Large intestine (tissue), 12 donors: ENCODE measurements at places on chromosomes 7 and 10. TPM values are rescaled to one million over a fixed set of nuclear protein-coding genes. Genes with fewer than 3 reads are reported as not detected.

DNA sequence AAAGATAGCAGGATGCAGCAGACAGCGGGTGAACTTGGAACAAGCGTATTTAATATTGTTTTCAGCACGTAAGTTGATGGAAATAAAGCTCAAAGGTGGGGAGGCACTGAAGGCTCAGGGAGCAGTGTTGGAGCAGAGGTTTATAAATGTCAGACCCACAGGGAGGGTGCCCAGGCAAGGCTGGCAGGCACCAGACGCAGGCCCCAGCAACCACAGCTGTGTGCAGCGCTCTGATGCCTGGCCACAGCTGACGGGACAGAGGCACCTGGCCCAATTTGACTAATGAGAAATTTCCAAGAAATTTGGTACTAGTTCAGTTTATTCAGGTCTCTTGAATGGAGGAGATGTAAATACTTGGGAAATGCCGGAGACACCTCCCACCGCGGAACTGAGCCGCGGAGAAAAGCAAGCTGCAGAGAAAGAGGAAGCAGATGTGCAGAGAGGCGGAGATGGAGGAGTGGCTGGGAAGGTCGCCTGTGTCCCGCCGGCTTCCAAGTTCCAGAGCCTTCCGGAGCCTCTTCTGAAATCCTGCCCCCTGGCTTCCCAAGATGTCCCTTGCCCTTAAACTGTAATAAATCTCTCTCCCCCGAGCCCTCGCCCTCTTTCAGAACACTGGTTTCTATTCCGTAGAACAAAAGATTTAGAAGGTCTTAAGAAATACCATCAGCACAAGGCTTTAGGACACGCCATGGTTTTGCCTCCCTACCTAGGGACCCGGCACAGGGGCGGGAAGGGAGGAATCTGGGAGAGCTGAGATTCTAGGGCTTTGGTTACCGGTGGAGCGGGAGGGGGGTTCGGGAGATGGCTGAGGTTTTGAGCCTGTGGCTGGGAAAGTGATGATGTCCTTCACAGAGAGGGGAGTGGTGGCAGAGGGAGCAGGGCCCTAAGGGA lies 38.4 kb upstream of the PLXNA4 start:
- peak; percentile 12 for DNase-seq

Gene ATG9B
- 1.8 TPM for polyA plus RNA-seq

GRCh38 chr10:95508730-95509129 lies 52.4 kb downstream of the SORBS1 start:
- DNase-seq: peak; percentile 79

GRCh38 chr10:124704428-124705380 lies 39.5 kb downstream of the FAM53B start:
- no peak for DNase-seq

DNA sequence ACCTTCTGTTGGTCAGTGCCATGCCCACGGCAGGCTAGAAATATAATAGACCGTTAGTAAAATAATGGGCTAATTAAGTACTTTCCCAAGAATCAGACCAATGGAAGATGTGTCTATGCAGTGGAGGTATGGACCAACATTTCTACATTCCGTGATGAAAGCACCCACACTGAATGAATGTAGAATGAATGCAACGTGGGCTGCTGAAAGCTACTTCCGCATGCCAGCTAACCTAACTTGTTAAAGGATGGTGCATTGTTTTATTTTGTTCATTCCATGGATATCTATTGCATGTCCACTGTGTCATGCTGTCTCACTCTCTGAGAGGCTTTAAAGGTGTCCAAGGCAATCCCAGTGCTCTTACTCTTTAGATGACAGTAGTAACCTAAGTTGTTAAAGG lies 112.9 kb upstream of the CAV2 start:
- no peak for DNase-seq

Gene SPAG6
- polyA plus RNA-seq: 0.19 TPM

- no peak for DNase-seq
Observed at GRCh38 chr7:101186844-101187428, 6.8 kb upstream of the NAT16 start.

GRCh38 chr7:12890586-12890985 lies 203.2 kb downstream of the ARL4A start:
- DNase-seq: no peak

DNA sequence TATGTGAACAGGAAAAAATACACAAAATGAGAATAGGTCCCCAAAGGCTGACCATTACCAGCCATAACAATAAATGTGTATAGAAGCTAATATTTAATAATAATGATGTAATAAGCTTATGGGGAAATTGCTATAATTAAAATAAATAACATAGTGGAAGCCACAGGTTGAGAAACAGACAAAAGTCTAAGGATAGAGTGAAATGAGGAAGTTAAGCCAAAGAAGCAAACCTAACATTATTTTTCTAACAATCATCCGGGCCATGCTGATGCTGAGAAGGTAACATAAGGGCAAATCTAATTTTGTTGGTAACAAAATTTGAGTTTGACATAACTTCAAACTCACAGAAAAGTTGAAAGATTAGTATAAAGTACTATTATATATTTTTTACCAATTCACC lies 115.9 kb downstream of the MICU1 start:
- no peak for DNase-seq

Gene CHCHD3
- polyA plus RNA-seq: 56.8 TPM

Gene PTF1A
- polyA plus RNA-seq: not detected

- no peak for DNase-seq
Observed at GRCh38 chr10:13857451-13857850, 270.7 kb downstream of the PRPF18 start.

- DNase-seq: no peak
Observed at GRCh38 chr10:130053561-130053960, 57.1 kb downstream of the C10orf143 start.

DNA sequence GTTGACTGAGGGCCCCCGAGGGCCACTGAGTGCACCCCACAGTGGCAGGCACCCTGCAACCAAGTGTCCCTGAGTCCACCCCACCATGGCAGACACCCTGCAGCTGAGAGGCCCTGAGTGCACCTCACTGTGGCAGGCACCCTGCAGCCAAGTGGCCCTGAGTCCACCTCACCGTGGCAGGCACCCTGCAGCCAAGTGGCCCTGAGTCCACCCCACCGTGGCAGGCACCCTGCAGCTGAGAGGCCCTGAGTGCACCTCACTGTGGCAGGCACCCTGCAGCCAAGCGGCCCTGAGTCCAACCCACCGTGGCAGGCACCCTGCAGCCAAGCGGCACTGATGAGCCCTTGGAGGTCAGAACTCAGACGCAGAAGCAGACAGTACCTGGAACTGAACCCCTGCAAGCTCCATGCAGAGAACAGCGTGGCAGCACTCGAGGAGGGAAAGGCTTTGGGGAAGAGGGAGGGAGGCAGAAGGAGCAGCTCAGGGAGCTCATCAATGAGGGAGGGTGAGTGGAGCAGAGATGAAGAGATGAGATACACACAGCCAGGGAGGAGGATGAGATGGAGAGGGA lies 156.5 kb downstream of the WDR37 start:
- DNase-seq: no peak

GRCh38 chr7:31368620-31369019 lies 28.1 kb upstream of the NEUROD6 start:
- DNase-seq: no peak

DNA sequence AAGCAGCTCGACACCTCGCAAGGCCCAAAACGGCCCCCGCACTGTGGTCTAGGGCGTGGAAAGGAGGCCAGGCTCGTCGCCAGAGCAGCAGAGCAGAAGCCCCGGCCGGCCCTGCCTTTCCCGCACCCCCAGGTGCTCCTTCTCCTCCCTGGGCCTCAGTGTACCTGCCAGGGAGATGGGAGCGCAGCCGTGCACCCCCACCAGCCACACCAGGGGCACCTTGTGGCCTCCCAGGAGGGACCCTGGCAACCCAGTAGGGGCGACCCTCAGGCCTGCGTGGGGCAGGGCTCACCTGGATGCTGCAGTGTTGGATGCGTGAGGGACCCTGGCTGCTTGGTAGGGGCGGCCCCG lies 9.5 kb downstream of the PDGFA start:
- no peak for DNase-seq

Gene ATE1
- 23.4 TPM for polyA plus RNA-seq

- no peak for DNase-seq
Observed at GRCh38 chr7:43655584-43655983, 72.7 kb downstream of the STK17A start.

Gene PHF14
- polyA plus RNA-seq: 31.6 TPM
